ENCODE measurements at places on chromosomes 4 and X.
A peak's percentile ranks its signal among the peaks of the same experiment; 100 is the strongest.

DNA sequence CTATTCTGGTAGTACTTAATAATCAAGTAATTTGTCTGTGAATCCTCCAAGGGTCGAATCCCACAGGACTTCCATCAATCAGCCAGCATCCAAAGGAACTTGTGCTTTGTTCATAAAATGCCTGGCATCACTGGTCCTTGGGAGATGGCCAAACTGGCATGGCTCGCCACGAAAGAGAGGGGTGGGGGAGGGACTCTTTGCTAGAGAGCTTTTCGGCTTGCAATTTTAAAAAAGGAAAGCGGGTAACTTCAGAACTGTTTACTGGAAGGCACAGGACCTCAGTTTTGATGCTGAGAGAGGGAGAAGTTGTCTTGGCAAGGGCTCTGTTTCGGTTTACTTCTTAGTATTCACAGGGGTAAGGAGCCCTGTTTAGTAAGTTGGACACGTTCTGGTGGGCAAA lies 79.4 kb upstream of the FHL1 start:
- no peak overlapping the region for H3K4me3 ChIP-seq
- no peaks in the 10 kb centered on the region for H3K4me1 ChIP-seq
- DNase-seq: no peak
- no peaks in the 10 kb centered on the region for H3K27me3 ChIP-seq
- no peaks in the 10 kb centered on the region for H3K36me3 ChIP-seq
- no peak overlapping the region for H3K27ac ChIP-seq

DNA sequence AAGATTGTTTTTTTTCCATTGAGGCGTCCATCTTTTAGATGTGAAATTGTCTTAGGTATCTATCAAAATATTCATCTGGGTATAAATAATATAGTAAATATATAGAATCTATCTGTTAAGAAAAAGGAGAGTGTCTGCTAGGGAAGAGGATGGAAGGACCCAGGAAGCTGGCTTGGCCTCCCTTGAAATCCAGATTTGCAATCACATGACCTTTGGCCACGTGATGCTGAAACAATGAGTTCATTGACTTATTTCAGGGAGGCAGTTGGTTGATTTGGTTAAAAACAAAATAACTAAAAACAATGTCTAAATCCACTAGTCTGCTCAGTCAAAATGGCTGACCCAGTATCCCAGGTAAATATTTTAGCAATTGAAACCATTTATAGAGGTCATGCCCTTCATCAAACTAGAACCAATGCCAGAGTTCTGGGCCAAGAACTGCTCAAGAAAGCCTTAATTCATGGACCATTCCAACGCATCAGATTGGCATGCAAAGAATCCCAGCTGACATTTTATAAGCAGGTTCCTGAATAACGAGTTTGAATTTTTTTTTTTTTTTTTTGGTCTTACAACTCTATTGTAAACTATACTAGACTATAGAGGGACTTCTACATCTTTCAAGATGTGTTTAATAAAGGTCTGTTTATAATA lies 172.7 kb downstream of the MID1 start:
- no peaks in the 10 kb centered on the region for H3K36me3 ChIP-seq
- no peak overlapping the region for H3K4me3 ChIP-seq
- no peaks in the 10 kb centered on the region for H3K4me1 ChIP-seq

- H3K27ac ChIP-seq: no peak overlapping the region
- no peaks in the 10 kb centered on the region for H3K4me1 ChIP-seq
- H3K36me3 ChIP-seq: no peaks in the 10 kb centered on the region
- H3K27me3 ChIP-seq: no peaks in the 10 kb centered on the region
- DNase-seq: no peak
Observed at GRCh38 chrX:105869701-105870100, 47.4 kb downstream of the NRK start.

GRCh38 chr4:1205586-1206298 lies 33.4 kb upstream of the SPON2 start:
- H3K36me3 ChIP-seq: no peaks in the 10 kb centered on the region
- no peaks in the 10 kb centered on the region for H3K4me1 ChIP-seq
- no peak for DNase-seq
- H3K27ac ChIP-seq: no peak overlapping the region

GRCh38 chr4:11949355-11949754 lies 520.7 kb upstream of the HS3ST1 start:
- H3K4me3 ChIP-seq: no peak overlapping the region
- no peaks in the 10 kb centered on the region for H3K4me1 ChIP-seq
- no peaks in the 10 kb centered on the region for H3K27me3 ChIP-seq

DNA sequence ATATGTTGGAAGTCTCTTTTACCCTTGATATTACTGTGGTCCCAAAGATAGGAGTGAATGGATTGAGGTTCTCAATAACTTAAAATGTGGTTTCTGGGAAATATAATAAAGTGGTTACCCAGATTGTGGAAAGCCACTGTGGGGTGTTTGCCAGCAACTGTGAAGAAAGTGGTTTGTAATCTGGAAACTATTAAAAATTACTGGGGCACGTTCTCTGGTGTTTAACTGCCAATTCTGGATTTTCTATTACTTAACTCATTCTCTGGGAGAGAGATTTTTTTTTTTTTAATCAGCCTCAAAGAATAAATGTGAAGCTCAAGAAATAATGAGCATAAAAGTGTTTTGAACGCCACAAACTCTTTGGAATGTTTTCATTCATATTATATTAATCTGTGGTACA lies 4.9 kb upstream of the CXCL6 start:
- H3K27ac ChIP-seq: no peak overlapping the region
- H3K4me1 ChIP-seq: no peaks in the 10 kb centered on the region
- peaks cover 4% of the 10 kb centered on the region for H3K27me3 ChIP-seq
- no peak for DNase-seq
- H3K4me3 ChIP-seq: no peak overlapping the region

GRCh38 chr4:165394275-165394674 lies 15.5 kb downstream of the CPE start:
- no peak overlapping the region for H3K27ac ChIP-seq
- H3K4me1 ChIP-seq: no peaks in the 10 kb centered on the region
- no peak overlapping the region for H3K4me3 ChIP-seq
- H3K27me3 ChIP-seq: no peaks in the 10 kb centered on the region

- H3K4me1 ChIP-seq: no peaks in the 10 kb centered on the region
- no peaks in the 10 kb centered on the region for H3K36me3 ChIP-seq
- no peak overlapping the region for H3K4me3 ChIP-seq
Observed at GRCh38 chrX:38717871-38718270, 83.4 kb upstream of the MID1IP1 start.

GRCh38 chr4:143482840-143483239 lies 30.7 kb upstream of the SMARCA5 start:
- no peak overlapping the region for H3K4me3 ChIP-seq
- no peaks in the 10 kb centered on the region for H3K36me3 ChIP-seq
- H3K4me1 ChIP-seq: no peaks in the 10 kb centered on the region
- no peaks in the 10 kb centered on the region for H3K27me3 ChIP-seq
- DNase-seq: peak; percentile 20

DNA sequence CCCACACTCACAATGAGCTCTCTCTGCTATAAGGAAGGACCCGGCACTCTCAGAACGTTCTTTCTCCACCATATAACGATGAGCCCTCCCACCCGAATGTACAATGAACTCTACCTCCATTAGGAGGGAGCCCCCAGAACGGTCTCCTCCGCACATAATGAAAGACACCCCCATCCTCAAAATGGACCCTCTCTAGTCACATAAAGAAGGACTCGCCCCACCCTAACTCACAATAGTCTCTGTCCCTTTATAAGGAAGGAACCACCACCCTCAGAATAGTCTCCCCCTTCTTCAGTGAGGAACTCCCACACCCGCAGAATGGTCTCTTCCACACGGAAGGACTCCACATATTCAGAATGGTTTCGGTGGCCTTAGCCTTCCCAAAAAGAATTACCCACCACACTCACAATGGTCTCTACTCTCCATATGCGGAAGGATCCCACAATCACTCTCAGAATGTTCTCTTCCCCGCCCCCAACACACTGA lies 477 bp downstream of the SLC35A2 start:
- H3K27ac ChIP-seq: no peak overlapping the region
- H3K4me3 ChIP-seq: peak overlapping the region; percentile 83
- no peaks in the 10 kb centered on the region for H3K4me1 ChIP-seq
- H3K27me3 ChIP-seq: no peaks in the 10 kb centered on the region

GRCh38 chrX:20455001-20455400 lies 188.3 kb upstream of the RPS6KA3 start:
- H3K4me3 ChIP-seq: no peak overlapping the region
- no peak overlapping the region for H3K27ac ChIP-seq
- H3K36me3 ChIP-seq: no peaks in the 10 kb centered on the region
- H3K27me3 ChIP-seq: no peaks in the 10 kb centered on the region
- DNase-seq: no peak

DNA sequence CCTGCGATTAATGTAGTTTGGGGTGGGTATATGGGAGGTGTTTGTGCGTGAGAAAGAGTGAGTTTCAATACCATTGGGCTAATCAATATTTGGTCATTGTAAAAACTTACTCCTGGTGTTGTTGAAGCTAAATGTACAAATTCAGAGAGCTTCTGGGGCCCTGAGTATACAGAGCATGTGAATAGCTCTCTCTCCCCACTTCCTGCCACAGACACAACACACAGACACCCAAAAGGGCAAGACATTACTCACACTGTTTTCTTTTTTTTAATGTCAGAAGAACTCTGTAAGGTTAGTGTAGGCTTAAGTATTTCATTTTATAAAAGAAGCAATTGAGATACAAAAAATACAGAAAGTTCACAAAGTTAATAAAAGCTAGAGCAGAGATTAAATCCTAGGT lies 151.3 kb upstream of the KCNIP4 start:
- H3K27me3 ChIP-seq: no peaks in the 10 kb centered on the region
- H3K36me3 ChIP-seq: no peaks in the 10 kb centered on the region
- H3K4me3 ChIP-seq: no peak overlapping the region

DNA sequence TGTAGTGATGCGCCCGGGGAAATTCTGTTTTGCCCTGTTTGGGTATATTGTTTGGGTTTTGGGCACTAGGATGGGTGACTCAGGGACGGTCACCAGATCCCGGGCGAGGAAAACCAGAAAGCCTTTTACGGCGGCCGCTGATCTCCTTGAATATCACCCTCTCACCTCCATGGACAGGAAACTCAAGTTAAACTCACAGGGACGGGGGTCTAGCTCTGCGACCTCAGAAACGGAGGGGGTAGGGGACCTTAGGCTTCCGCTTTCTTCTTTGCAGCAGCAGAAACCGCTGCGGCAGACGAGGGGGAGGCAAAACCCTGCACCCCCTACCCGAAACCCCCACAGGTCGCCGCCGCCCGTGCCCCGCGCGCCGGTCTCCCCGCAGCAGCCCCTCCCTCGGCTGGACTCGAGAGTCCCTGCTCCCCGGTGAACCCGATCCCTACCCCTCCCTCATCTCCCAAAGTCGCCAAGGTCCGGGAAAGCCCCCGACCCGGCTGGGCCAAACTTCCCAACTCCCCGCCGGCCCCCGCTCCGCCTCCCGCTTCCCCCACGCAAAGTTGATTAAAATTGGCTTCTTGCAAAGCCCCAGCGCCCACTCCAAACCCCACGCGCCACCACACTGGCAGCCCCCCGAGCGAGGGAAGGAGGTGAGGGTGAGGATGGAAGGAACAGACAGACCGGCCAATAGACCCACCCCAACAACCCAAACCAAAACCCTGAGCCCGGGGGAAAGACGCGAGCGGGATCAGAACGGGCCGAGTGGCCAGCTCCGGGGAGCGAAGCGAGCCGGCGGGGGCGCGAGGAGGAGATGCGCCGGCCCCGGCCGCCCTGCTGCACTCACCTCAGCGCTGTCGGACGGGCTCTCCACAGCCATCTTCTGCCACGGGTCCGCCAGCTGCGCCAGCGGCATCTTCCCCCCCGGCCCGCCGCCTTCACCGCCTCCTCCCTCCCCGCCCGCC lies 705 bp downstream of the RPS6KA3 start:
- no peak overlapping the region for H3K27ac ChIP-seq
- H3K36me3 ChIP-seq: no peaks in the 10 kb centered on the region
- peaks cover 32% of the 10 kb centered on the region for H3K27me3 ChIP-seq
- peak overlapping the region; percentile 77 for H3K4me3 ChIP-seq
- no peaks in the 10 kb centered on the region for H3K4me1 ChIP-seq
- DNase-seq: peak; percentile 31

- no peaks in the 10 kb centered on the region for H3K4me1 ChIP-seq
- no peak overlapping the region for H3K27ac ChIP-seq
- no peaks in the 10 kb centered on the region for H3K27me3 ChIP-seq
- no peaks in the 10 kb centered on the region for H3K36me3 ChIP-seq
Observed at GRCh38 chrX:94551831-94552230, 877.8 kb downstream of the FAM133A start.

- no peaks in the 10 kb centered on the region for H3K36me3 ChIP-seq
- no peak for DNase-seq
- H3K4me3 ChIP-seq: no peak overlapping the region
- H3K27me3 ChIP-seq: no peaks in the 10 kb centered on the region
Observed at GRCh38 chr4:3046162-3046561, 28.2 kb downstream of the HTT-AS start.

DNA sequence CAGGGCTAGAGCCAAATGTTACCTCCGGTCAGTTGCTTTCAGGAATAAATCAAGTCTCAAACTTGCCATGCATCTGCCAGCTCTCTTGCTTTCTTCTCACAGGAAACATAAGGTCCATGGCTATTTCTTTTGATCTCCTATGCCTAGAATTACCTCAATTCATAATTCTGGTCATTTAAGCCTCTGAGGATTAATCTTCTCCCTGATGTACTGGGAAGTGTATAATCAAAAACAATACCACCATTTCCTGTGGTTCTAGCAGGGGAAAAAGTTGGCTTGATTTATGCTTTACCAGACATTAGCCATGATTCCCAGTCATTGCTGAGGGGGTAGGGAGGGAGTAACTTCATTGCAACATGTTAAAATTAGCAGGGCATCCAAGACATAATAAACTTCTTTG lies 268.7 kb upstream of the EMCN start:
- no peak overlapping the region for H3K27ac ChIP-seq
- no peaks in the 10 kb centered on the region for H3K27me3 ChIP-seq
- H3K4me3 ChIP-seq: no peak overlapping the region
- DNase-seq: no peak
- H3K36me3 ChIP-seq: no peaks in the 10 kb centered on the region

GRCh38 chrX:133676344-133677122 lies 261.2 kb upstream of the GPC4 start:
- no peaks in the 10 kb centered on the region for H3K27me3 ChIP-seq
- H3K27ac ChIP-seq: no peak overlapping the region
- H3K4me3 ChIP-seq: no peak overlapping the region
- H3K4me1 ChIP-seq: no peaks in the 10 kb centered on the region

GRCh38 chr4:173243321-173243720 lies 74.7 kb downstream of the GALNT7 start:
- H3K27me3 ChIP-seq: no peaks in the 10 kb centered on the region
- no peak for DNase-seq

GRCh38 chr4:176883681-176884418 lies 91.1 kb upstream of the VEGFC start:
- DNase-seq: no peak
- H3K27ac ChIP-seq: no peak overlapping the region
- no peak overlapping the region for H3K4me3 ChIP-seq
- no peaks in the 10 kb centered on the region for H3K4me1 ChIP-seq
- no peaks in the 10 kb centered on the region for H3K27me3 ChIP-seq

GRCh38 chr4:172726001-172726423 lies 442.6 kb upstream of the GALNT7 start:
- no peak overlapping the region for H3K27ac ChIP-seq
- H3K27me3 ChIP-seq: no peaks in the 10 kb centered on the region
- peak; percentile 30 for DNase-seq
- no peak overlapping the region for H3K4me3 ChIP-seq

All from neural progenitor cell (in vitro differentiated cells).